ENCODE measurements at places on chromosomes 3 and 15.

DNA sequence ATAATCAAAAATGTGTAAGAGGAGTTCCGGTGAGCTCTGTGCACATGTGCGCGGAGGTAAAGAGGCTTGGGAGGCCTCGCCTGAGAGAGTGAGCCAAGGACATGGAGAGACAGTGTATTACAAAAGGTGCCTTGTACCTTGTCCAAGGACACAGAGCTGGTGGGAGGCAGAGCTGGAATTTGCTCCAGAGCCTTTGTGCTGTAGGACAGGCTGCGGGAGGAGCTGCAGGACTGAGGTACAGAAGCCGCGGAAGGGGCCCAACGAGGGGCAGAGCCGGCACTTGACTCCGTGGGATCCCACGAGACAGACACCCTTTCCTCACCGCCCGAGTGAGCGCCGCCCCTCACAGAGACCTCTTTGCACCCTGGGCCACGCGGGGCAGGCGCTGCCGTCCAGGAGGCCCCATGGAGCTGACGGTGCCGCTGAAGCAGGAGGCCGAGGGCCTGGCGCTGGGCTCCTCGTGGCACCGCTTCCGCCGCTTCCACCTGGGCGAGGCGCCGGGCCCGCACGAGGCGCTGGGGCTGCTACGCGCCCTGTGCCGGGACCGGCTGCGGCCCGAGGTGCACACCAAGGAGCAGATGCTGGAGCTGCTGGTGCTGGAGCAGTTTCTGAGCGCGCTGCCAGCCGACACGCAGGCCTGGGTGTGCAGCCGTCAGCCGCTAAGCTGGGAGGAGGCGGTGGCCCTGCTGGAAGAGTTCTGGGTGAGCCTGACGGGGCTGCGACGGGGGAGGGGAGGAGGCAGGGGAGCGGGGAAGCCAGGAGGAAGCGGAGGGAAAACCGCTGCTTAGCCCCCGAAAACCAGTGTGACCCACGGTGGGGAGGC lies 68.7 kb downstream of the SLTM start:
- DNase-seq, result peak; percentile 35

- no peak for DNase-seq
Observed at GRCh38 chr3:66405701-66406091, 95.1 kb downstream of the LRIG1 start.

DNA sequence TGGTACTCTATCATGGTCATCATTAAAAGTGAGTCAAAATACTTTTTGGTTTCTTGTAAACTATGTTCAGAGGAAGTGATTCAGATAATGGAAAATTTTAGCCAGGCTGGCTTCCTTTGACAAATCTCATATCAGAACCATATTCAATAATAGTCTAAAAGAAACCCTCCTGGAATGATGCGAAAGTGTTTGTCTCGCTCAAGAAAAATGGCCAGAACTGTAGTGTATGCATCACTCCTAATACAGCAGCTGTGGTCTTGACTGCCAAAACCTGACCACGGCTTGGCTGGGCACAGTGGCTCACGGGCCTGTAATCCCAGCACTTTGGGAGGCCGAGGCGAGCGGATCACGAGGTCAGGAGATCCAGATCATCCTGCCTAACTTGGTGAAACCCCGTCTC lies 35.6 kb upstream of the KCNMB2 start:
- no peak for DNase-seq

DNA sequence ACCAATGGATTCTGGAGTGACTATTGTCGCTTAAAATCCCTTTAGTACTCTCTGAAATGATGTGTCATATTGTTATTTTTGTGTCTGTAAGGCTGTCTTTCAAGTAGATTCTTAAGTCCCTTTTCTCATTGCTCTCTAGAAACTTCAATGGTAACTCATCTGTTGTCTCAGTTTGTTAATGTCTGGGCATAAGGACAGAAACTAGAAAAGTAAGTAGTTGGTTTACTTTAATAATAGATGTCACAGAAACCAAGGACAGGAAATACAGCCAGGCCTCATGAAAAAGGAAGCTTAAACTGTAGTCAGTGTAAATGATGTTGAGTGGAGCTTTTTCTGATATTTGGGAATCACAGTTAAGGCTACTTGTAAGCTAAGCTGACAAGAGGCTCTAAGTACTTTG lies 730.2 kb upstream of the DPPA4 start:
- DNase-seq, result no peak

- no peak for DNase-seq
Observed at GRCh38 chr3:45583021-45583851, 11.3 kb upstream of the LIMD1 start.

GRCh38 chr3:73626106-73626505 lies 1.4 kb upstream of the PDZRN3 start:
- no peak for DNase-seq
